NCI-H510A treated with DMSO at 0.1 percent for 48 hours (cell line): ENCODE measurements at places on chromosomes 13 and 19.

GRCh38 chr13:113841353-113841650 lies 22.6 kb downstream of the GAS6 start:
- DNase-seq, result no peak

GRCh38 chr13:112703449-112704284 lies 13.8 kb downstream of the ATP11A start:
- DNase-seq, result no peak

GRCh38 chr19:30864391-30865215 lies 484.6 kb downstream of the TSHZ3 start:
- no peak for DNase-seq

GRCh38 chr13:30159446-30159839 lies 147.9 kb downstream of the KATNAL1 start:
- no peak for DNase-seq

- DNase-seq, result no peak
Observed at GRCh38 chr13:70809588-70809987, 701.3 kb upstream of the KLHL1 start.

GRCh38 chr19:1001538-1002166 lies 1.4 kb downstream of the GRIN3B start:
- DNase-seq, result no peak
